ENCODE measurements at places on chromosomes 6 and 20.

DNA sequence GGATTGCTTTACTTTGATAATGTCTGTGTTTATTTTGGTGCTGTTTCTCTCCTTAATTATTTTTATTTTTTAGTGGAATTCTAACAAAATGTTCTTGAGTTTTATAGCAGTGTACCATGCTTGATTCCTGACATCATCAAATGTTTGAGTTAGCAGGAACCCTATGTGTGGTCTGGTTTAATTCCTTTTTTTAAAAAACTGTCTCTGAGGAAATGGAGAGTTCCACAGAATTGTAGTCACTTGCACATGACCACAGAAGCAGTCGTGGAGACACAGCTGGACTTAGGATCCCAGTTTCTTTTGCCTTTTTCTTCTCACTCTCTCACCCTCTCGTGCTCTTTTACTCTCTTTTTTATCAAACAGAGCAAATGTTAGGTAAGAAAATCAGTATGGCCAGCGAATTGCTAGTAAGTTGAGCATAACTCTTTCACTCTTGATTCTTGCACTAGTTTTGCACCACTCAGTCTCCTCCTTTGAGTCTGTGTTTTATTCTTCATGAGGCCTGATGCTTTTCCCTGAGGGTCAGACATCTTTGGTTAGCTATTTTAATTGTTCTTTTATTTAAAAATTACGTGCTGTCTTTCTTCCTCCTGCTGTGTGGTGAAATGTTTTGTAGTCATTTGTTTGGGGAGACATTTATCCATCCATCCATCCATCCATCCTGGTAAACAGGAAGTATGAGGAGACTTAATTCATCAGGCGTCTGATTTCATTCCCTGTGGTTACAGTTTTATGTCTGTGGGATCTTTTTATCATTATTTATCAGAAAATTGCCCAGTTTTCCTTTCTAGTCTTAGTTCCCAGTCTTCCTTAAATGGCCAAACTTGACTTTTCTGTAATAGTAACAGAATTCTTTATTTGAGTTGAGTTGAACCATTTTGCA, 83.0 kb downstream of the SCAF8 start:
- no peak for DNase-seq

DNA sequence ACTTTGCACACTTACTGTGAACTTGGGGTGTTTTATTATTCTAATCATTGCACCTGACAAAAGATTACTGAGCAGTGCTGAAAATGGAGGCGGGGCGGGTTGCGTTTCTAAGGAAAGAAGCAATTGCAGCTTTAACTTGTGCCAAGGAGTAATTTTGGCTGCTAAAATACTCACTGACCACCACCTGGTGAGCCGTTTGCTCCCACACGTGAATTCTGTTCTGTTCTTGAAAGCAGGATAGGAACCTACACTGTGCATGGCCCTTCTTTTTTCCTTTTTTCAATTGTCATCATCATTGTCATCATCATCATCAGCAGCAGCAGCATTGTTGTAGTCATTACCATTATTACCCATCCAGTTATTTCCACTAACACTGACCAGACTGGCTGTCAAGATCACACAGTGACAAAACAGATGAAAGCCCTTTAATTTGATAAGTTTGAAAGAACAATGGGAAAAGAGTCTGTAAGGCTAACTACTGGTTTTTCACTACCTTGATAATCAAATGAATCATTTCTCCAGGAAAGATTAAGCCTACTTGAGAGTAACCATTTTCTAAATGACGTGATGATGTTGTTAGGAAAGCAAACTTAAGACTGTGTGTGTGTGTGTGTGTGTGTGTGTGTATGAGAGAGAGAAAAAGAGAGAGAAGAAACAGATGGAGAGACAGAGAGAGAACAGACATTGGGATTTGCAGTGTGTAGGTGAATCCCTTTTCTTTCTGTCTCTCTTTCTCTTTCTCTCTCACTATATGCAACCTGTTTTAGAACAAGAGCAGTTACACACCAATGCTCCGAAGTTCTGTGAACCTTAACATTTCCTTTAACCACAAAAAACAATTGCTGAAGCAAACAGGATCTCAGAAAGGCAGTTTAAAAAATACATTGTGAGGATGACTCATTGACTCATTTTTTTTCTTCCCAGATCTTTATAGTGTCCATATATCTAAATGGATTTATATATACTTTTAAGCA, 3.8 kb downstream of the RIPOR2 start:
- DNase-seq, result no peak

DNA sequence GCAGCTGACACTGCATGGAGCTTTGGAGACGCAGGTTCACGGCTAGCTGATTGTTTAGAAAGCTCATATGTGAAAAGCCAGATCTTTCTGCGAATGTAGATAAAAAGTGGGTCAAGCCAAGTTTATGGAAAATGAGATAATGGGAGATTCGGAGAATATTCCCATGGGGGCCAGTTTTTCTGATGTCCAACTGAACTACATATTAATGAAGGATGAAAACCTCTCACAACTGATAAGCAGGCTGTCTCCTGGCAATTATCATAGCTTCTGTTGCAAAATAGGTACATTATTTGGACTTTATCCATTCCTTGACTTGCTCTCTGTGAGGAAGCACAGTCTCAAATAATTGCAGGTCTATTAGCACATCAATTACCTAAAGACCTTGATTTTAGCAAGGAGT, 21.1 kb downstream of the HDGFL1 start:
- no peak for DNase-seq

- DNase-seq, result no peak
These were observed 8.3 kb downstream of the PM20D2 start for GRCh38 chr6:89154131-89154530.

DNA sequence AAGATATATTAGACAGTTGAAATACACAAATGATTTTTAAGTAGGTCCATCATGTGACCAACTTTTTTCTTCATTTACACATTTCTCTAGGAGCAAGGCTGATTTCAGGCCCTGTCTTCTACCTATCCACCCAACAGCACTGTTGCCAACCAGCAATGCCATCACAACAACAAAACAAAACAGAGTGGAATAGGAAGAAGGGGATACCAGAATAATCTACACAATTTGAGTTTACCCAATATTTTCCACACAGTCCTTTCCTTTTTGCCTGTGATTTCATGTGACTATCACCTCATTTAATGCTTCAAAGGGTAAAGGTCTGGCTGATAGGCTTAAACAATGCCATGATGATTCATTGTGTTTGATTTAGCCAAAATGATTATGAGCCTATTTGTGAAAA, 94.9 kb downstream of the MTFR2 start:
- no peak for DNase-seq

GRCh38 chr6:31879901-31880300, 1.1 kb upstream of the SLC44A4 start:
- no peak for DNase-seq

DNA sequence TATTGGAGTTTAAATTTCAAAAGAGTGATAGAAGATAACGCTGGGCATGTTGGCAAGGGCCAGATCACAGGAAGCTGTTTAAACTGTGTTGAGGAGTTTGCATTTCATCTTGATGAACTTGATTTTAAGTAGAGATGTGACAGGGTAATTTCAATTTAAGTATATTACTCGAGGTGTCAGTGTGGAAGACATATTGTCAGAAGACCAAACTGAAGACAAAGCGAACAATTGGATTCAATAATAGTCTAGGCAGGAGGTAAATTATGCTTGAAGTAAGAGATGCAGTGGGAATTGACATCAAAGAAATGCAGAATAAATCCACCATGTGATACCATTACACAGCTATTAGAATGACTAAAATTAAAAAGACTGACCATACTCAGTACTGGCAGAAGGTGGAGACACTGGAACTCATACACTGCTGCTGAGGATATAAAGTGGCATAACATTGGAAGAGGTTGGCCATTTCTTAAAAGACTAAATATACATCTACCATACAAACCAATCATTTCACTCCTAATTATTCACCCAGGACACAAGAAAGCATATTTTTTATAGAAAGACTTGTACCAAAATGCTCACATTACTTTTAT, 240.8 kb downstream of the ARHGAP18 start:
- no peak for DNase-seq

DNA sequence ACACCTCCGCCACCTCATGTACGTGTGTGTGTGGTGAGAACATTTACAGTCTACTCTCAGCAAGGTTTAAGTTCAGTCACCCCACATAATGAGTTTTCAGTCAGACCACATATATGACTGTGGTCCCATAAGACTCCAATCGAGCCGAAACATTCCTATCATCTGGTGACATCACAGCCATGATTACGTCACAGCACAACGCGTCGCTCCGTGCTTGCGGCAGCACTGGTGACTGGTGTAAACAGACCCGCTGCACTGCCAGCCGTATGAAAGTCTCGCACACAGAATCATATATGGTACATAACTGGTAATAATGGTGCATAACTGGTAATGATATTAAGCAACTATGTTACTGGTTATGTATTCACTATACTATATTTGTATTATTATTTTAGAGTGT, 150.7 kb downstream of the DLL1 start:
- no peak for DNase-seq

DNA sequence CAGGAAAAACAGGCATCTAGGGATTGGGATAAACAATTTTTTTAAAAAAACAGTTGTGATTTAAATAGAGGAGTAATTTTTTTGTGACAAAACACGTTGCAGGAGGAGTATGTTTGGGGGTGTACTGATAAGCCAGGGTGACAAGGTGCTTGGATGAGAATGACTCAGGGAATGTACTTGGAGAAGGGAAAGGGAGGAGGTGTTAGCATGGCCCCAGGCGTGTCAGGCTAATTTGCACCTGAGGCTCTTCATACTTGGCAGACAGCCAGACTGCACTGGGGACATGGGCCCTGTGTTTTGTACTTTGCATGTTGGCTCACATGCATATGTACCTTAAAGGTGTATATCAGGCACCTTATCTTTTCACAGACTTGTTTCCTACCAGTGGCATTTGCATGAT, 22.8 kb downstream of the PANK2 start:
- DNase-seq, result no peak

DNA sequence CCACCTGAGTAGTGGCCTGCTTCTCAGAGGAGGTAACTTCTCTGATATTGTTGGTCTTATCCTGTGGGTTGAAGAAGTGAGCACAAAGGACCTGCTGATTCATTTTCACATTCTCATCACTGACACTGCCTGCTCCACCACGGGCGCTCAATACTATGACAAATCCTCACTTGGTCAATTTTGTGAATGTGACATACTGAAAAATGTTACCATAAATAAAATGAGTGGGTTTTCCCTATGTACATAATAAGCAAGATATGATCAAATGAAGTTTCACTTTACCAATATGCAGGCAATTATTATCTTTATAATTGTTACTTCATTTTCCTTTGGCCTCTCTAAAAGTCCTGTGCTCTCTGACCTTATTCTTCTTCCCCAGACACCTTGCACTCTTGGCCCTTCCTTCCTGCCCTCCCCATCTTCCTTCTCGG, 71.5 kb upstream of the RIPOR2 start:
- peak; percentile 24 for DNase-seq

GRCh38 chr6:7215798-7216231, 97.2 kb downstream of the SSR1 start:
- DNase-seq, result no peak

DNA sequence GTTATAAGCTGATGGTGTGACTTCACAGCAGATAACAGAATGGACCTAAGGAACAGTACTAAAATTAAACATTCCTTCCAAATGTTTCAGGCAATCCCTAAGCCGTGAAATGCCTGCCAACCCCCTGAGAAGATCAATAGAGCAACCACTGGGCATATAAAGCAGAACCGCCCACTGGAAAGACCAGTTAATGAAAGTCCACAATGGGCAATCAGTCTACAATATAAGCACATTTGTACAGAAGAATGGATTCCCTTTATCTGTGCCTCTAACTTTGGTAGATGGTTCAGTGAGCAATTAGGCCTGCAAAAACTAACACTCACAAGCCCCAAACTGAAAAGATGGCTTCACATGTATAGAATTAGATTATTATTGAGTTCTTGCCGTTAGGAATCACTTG, 286.6 kb downstream of the UBE3D start:
- DNase-seq, result no peak

GRCh38 chr20:19433371-19434350, 221.2 kb downstream of the SLC24A3 start:
- no peak for DNase-seq

GRCh38 chr6:162726947-162727321, 632 bp downstream of the PRKN start:
- DNase-seq, result peak; percentile 1

DNA sequence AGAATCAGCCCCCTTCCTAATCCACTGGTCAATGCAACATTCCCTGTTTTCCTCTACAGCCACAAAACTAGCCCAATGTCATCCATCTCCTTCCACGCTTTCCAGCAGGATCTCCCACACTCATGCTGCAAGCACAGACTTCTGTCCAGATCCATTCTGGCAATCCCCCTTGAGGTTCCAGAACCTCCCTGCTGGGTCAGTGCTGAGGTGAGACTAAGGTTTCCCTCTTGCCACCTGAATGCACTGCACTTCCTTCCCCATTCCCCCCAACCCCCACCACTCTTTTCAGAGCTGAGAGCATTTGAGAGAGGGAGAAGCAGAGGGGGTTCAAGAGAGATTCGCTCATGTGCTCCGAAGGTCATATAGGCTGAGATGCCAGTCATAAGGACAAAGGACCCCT, 43.9 kb downstream of the EBF4 start:
- no peak for DNase-seq

DNA sequence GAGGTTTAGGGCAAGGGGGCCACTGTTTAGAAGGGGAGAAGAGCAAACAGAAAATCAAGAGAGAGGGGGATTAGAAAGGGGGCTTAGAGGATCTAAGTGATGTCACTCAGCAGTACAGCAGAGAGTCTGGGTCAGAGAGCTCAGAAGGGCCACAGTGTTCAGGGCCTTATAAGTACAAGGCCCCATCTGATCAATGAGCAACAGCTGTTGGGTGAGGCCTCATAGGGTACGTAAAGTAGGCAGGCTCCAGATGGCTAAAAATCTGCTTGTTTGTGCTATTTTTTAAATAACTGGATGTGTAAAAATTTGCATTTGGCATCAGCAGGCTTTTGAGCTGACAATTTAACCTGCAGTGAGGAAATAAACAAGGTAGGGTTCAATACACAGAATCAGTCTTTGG, 149.8 kb downstream of the SH3BGRL2 start:
- DNase-seq, result no peak

DNA sequence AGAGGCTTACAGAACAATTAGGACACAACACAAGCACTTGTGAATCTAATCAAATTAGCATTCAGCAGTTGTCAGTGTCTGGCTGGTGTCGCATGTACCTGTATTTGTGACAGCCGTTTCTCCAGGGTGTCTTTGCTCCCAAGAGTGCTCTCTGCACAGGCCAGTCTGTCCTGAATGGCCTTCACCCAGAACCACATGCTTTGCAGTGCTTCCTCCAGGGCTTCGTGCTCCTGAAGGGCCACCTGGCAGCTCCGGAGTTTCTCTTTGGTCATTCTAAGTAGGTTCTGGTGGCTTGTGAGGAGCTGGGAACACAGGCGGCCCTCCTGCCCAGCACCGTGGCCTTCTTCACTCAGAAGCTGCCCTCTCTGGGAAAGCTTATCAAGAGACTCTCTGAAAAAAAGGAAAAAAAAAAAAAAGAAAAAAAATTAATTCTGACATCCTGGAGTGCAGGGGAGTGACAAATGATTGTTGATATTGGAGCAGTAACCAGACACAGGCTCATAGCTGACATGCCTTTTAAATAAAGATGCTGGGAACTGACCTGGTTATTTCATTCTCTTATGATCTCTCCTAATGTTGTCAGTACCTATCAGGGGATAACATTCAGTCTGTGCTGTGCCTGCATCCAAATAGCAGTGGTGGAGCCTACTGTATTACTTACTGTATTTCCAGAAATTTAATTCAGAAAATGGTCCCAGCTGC, 245.8 kb downstream of the SYNE1 start:
- no peak for DNase-seq
